Stimulated activated CD8-positive, alpha-beta memory T cell treated with anti-CD3 and anti-CD28 coated beads, Interleukin-7, amount 100 ng/mL, for 4 hours (primary cell): ENCODE measurements at places on chromosomes 3 and 15.

DNA sequence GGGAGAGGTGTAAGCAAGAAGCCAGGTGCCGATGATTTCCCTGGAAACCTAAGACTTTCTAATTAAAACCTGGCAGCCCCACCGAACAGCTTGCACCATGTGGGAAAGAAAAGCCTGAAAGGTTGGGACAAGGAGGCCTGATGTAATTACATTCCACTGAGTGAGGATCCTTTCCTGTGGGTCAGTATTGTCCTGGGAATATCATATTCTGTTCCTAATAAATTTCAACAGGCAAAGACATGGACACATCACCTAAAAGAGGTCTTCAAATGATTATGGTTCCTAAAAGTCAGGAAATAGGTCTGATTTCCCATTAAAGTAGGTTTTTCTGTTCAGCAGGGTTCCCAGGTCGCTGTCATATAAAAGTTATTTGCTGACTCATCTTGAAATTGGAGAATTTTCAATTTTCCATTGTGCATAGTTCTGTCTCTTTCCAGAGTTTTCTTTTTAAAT lies 58.5 kb downstream of the DUT start:
- no peak for DNase-seq

- DNase-seq = no peak
Measured at GRCh38 chr3:125378762-125379161, 3.6 kb upstream of the ZNF148 start.

DNA sequence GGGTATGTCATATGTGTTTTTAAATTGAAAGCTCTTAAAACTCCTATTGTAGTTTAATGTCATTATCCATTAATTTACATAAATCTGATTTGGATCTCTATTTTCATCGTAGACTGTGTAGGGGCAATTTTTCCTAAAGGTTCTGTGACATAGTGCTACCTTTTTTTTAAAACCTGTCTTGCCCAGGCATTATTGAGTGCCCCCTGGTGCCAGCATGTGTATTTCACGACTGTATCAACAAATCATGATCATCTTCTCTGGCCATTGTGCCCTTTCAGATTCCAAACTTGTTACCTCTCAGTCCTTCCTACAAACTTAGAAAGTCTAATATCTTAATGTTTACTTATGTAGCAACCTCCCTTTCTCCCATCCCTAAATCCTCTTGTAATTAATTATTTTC lies 97.2 kb upstream of the FLNB start:
- DNase-seq = no peak

- no peak for DNase-seq
Measured at GRCh38 chr15:67850994-67851571, 11.2 kb upstream of the RNU6-1 start.

- no peak for DNase-seq
Measured at GRCh38 chr3:197231321-197231720, 67.1 kb downstream of the DLG1 start.

DNA sequence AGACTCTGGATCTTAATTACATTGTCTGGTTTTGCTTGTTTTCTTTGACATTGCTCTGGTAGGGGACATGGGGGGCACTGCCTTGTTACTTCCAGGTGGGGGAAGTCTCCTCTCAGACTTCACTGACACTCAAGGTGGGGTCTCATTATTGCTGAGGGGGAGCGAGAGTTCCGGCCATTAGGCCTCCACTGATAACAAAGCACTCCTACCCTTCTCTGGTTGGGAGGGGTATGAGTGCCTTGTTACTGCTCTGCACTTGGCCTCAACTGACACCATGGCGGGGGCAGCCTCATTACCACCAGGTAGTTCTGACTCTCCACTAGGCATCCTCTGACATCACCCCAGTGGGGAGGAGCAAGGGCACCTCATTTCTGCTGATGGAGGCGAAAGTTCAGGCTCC lies 25.7 kb downstream of the SH3GL3 start:
- no peak for DNase-seq

- no peak for DNase-seq
Measured at GRCh38 chr3:134013280-134013679, 16.4 kb downstream of the SLCO2A1 start.

GRCh38 chr3:39590806-39591205 lies 123.3 kb downstream of the MOBP start:
- no peak for DNase-seq

DNA sequence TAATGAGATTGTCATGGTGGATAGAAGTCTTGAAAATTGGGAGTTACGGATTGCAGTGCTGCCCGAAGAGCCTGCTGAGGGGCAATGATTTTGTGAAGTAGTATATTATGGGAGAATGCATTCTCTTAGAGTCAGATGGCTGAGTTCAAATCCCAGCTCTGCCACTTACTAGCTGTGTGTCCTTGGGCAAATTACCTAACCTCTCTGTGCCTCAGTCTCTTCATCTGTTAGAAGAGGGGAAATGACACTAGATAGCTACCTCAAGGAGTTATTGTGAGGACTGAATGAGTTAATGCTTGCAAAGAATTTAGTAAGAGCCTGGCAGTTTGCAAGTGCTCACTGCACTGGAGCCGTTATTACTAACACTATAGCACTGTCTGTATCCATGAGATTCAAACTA lies 15.4 kb downstream of the FGD5 start:
- DNase-seq = no peak

- no peak for DNase-seq
Measured at GRCh38 chr3:107817076-107817475, 273.8 kb downstream of the CD47 start.

DNA sequence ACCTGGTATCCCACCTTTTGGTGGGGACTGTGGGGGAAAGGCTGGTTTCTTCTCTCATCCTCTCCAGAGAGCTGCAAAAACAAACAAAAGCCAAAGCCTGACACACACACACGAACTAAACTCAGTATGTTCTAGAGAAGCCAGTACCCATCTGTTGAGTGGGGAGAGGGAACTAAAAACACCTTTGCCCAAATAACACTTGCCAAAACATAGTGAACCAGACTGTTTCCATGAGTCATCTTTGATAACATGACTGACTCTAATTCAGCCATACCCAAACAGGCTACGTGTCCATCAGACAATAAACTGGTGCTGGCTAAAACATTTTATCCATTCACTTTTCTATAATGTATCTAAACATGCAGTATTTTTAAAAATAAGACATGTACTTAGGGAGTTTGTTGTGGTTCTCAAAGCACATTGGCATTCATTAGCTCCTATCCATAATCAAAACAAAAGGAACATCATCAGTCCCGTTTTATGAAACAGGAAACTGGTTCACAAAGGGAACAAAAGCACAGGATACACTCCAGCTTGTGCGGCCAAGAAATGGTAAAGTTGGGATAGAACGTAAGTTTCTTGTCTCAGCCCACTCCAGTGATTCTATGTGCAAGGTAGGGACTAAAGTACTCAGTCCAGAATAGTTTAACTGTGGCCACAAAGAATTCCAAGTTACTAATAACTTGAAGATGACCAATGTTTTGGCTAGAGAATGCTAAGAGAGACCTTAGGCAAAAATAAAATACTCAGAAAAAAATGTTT lies 16.1 kb downstream of the LYSMD2 start:
- DNase-seq = no peak

- DNase-seq = no peak
Measured at GRCh38 chr15:66770518-66771350, 68.7 kb downstream of the SMAD6 start.

GRCh38 chr3:171829841-171830517 lies 13.2 kb upstream of the TMEM212 start:
- DNase-seq = no peak

DNA sequence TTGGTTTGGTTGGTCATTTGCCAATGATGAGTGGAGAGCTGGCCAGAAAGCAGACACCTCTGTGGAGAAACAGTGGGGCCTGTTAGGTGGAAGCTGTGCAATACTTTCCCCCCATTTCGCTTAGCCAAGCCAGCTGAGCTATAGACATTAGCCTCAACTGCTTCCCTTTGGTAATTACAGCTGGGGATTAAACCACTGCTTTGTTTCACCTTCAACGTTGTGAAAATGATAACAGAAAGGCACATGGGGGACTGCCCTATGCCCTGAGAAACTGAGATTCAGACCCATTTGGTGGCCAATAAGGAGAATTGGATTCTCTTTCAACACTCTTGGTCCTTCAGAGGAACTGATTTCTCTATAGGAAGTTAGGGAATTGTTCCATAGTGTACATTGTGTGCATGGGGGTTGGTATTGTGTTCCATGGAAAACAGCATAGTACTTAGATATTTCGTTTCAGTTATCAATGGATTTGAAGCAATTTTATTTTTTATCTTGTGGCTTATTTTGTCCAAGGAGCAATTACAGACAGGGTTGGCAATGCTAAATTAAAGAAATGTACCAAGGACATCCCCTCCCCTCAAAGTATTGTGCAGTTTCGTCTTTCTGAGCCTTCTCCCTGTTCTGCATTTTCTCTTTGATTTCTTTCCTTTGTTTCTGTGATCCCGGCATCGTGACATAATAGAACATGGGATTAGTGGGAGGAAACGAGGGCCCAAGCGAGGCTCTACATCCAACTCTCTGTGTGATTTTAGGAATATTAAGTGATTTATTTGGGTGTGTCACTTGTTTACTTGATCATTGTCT lies 194.3 kb downstream of the FNDC3B start:
- DNase-seq = no peak

GRCh38 chr3:120344349-120344748 lies 4.8 kb downstream of the LRRC58 start:
- DNase-seq = no peak

DNA sequence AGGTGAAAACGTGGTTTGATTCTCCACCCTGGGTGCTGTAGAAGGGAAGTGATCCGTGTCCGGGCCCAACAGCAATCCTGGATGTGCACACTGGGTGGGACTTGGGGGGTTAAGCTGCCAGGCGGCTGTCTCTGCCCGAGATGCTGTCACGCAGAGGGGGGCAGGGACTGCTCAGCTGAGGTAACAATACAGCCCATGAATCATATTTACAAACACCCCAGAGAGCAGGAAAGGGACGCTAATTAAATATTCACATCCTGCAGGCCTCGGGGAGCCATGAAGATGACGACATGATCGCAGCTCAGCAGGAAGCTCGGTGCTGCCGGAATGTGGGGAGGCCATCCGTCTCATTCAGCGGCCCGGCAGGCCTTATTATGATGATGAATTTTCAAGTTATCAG lies 17.9 kb upstream of the CRABP1 start:
- DNase-seq = no peak

DNA sequence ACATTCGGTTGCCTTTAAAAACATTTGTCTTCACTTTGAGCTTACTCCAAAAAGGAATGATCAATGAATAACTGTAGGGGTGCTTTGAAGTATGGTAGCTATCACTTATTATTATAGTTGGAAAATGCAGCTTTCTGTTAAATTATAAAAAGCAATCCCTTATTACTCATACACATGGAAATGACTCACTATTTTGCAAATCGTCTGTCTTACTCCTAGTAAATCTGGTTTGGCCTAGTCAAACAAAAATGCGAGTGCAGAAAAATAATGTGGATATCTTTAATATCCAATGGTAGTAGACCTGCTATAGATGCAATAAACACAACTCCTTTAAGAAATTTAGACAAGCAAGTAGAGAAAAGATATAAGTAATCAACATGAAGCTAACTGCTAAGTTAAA lies 112.5 kb downstream of the ZIC1 start:
- no peak for DNase-seq

- no peak for DNase-seq
Measured at GRCh38 chr3:42500909-42501308, 1.5 kb upstream of the VIPR1 start.

- DNase-seq = no peak
Measured at GRCh38 chr3:55329849-55330248, 157.3 kb downstream of the WNT5A start.

DNA sequence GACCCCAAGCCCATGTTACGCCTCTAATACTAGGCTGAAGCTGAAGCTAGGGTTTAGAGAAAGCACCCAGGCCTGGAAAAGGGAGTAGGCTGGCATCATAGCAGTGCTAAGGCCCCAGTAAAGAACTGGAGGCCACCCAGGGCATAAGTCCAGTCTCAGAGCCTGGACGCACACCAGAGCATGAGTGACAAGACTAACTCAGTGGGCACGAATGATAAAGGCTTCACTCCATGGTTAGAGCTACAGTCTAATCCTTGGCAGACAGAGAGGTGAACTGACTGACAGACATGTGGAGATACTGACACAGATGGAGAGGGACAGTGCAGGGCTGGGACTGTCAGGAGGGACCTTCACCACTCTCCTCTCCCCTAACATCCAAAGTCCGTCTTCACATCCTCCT lies 139.8 kb downstream of the KCNMB2 start:
- DNase-seq = no peak
